CD4-positive, alpha-beta T cell treated with Interleukin-4 for 1 hour (primary cell): ENCODE measurements at places on chromosomes 4 and X.

DNA sequence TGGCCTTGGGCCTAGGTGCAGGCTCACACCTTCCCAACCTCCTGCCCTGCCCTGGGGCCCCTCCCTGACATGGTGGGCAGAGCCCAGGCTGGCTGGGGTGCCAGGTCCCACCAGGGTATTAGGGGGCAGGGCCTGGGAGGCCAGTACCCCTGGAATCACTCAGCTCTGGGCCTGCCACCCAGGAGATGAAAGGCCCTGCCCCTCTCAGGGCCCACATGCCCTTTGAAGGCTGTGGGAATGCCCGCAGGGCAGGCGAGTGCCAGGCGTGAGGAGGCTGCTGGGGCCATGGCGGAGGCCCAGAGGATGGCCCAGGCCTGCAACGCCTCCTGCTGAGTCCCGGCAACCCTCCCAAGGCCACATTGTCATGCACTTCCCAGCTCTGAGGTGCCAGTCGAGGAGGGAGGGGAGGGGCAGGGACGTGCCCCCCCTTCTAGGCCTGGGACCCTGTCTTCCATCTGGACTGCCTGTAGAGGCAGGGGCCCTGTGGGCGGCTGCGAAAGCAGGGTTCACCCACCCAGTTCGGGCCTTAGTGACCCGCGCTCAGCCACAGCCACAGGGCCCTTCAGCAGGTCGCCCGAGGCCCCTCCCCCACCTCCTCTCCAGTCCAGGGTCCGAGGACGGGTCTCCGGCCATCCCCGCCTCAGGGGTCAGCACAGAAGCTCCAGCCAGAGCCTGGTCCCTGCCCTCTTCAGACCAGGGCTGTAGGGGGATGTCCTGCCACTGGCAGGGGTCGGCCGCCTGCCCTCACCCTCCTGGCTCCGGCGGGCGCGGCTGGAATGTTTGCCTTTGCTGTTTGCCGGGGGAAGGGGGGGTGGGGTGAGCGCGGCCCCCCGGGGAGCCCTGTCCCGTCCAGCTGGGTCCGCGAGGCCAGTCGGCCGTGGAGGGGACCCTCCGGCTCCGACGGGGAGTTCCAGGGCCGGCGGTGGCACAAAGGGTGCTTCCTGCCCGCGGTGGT is 26.7 kb upstream of the FGFR3 start:
- no peak for DNase-seq

DNA sequence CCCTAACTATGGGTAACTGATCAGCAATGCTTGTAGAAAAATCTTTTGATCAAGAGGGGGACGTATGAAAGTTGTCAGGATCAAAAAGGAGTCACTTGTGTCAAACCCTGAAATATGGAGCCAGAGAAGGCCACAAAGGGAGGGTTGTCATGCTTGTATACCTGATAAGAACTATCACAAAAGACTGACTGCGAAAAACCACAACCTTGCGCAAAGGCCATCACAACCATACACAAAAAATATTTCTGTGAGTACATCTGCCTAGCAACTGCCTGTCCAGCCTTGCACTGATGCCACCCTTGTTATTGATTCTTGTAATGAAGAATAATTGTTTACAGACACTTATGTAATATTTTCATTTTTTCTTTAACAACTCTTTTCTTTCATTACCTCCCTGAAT is 22.8 kb upstream of the EIF4E start:
- no peak for DNase-seq

DNA sequence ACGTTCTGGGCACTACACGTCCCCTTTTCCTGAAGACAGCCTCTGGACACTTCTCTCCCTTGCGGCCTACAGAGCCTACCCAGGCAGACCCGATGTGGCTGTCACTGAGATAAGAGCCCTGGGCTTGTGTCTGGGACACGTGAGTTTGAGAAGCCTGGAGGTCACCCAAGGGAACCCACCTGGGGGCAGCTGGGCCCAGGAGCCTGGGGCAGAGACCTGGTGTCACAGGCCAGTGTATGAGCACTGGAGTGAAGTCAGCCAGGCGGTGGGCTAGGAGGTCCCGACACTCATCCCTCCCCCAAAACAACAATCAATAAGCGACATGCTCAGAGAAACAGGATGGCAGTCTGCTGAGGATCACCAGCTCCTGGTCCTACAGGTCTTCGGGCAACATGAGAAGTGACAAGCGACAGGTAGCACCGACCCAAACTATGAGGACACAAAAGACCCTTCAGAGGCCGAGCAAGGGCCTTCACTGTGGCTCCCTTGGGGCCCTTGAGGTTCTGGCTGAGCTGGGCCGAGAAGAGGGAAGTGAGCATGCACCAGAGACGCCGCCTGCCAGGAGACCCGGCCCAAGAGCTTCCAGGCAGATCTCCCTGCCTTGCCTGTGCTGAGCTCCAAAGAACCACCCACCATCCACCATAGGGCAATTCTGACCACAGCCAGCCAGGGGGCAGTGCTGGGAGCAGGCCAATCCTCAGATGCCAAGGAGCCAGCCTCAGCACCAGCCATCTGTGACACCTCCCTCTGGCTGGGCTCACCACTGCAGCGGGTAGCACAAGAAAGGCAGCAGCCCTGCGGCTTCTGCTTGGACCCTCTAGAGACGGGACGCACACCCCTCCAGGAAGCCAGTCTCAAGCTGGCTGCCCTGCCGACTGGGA is 11.0 kb upstream of the DUSP9 start:
- DNase-seq, result peak; percentile 26

- DNase-seq, result no peak
These were observed 56.2 kb downstream of the LRRC66 start for GRCh38 chr4:51963841-51964517.

DNA sequence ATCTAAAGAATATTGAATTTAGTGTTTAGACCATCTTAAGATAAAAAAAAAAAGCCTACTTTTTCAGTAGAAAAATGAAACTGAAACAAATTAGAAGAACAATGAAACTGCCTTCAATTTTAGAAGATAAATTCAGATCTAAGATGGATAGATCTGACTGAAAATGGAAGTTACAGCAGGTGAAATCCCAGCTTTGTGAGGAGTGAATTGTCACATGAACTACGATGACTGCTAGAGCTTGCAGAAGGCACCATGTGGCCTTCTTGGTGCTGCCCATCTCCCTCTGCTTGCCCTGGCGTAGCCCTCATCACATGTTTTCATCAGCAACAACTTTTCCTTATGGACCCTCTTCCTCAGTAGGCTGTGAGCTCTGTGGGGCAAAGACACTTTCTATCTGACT is 51.4 kb upstream of the EMCN start:
- DNase-seq, result no peak

DNA sequence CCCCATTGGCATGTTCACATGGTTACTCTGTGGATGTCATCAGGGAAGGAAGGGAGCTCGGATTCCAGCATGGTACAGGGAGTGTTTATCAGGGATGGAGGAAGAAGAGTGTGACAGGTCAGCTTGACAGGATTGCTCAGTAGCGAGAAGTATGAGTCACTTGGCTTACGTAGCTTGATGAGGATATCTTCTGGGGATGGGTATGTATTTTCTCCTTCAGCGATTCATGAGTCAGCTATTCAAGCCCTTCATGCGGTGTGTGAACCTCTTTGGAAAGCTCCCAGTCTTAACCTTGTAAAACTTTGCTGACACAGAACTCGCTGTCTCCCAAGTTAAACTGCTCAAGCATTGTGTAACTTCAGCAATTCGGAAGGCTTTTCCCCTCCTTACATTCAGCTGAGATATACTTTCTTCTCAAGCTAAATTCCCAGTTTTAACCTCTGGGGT is 275.4 kb downstream of the ARHGAP10 start:
- no peak for DNase-seq

DNA sequence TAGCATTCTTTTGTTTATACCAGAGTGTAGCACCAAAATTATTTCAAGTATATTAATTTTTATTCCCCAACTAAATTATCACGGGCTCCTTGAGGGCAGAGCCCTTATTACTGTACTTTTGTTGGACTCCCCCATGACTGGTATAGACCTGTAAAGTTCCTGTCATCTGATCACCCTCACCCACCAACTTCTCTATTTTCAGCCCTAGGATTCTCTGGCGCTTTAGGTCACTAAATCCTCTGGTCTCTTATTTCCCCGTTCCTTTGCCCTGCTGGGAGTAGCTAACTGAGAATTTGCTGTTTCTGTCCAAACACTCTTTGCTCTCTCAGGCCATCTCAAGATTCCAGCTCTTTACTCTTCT is 3.2 kb upstream of the XKRX start:
- no peak for DNase-seq

DNA sequence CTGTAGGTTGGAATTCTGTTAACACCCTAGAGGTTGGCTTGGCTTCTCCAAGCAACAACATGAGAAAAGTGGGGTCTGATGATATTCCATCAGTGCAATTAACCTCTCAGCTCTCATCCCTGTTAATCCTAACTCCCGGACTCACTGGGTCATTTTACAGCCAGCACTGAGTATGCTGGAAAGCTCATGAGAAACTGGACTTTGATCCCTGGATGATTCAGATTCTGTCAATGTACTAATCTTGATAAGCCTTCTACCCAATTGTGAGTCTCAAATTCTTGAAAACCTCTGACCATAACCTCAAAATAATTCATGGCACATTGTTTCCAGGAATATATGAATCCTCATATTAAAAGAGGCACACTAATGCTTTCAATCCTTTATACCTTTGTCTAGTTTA is 244.3 kb upstream of the DCAF8L1 start:
- no peak for DNase-seq

GRCh38 chrX:1564750-1565683 is 26.4 kb upstream of the AKAP17A start:
- DNase-seq, result no peak
